ENCODE measurements at places on chromosomes 7 and 10. TPM values are rescaled to one million over a fixed set of nuclear protein-coding genes. Genes with fewer than 3 reads are reported as not detected.
A peak's percentile ranks its signal among the peaks of the same experiment; 100 is the strongest.

GRCh38 chr10:28036587-28036986 is 37.7 kb upstream of the ODAD2 start:
- DNase-seq, result no peak

DNA sequence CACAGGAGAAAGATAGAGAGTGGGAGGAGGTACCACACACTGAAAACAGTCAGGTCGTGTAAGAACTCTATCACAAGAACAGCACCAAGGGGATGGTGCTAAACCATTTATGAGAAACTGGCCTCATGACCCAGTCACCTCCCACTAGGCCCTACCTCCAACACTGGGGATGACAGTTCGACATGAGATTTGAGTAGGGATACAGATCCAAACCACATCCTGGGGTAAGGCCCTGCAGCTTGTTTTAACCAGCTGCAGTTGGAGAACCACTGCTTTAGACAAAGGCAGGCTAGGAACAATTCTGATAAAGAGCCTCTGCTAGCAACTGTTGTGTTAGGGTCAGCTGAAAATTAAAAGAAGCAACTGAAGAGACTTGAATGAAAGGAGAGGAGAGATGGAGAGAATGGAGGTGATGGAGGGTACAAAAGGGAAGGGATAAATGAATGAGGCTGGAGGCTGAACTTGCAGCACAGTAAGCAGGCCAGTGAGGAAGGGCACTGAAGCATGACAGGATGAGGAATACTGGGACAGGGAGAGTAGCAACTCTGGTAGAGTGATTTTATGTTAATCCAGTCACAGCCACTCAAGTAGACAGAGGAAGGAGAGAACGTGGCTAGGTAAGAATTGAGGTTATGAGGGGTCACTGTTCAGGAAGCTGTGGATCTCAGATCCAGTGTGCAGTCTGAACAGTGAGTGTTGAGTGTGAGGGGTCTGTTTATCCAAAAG is 23.6 kb downstream of the MEST start:
- DNase-seq, result no peak

The FIGNL1 gene
- 4.4 TPM for total RNA-seq

- no peak for DNase-seq
These were observed 29.3 kb upstream of the ADD3 start for GRCh38 chr10:109978481-109978880.

The ADRB1 gene
- total RNA-seq, result 0.14 TPM

DNA sequence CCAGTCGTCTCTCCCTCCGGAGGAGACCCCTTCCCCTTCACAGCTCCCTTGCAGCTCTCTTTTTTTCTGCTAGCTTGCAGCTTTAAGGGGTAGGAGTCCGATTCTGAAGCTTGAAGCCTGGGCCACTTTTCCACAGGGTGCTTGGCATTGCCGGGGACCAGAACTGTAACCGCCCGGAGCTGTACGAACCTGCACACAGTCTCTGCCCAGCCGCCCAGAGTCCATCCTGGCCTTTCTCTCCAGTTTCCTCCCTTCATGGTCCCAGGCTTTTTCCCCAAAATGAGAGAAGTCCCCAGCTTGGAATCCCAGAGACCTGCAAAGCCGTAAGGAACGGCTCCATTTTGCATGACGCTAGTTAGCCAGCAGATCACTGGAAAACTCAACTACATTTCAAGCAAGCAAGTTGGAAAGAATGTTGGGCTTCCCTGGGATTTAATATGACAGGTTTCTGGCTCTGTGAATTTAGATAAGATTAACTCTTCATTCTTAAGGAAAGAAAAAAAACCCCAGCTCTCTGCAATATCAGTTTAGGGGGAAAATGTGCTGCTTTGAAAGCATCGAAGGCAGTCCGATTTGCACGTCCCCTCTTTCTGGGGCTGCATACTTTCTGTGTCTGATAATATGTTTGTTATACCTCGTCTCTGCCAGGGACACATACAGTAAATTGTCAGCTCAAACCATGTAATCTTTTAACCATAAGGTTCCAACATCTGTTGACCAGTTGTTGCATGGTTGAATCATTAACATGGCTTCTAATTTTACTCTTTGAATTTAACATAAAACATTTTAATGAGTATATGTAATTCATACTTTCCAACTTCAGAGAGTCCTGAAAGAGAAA is 190.0 kb upstream of the LYZL2 start:
- DNase-seq, result no peak

DNA sequence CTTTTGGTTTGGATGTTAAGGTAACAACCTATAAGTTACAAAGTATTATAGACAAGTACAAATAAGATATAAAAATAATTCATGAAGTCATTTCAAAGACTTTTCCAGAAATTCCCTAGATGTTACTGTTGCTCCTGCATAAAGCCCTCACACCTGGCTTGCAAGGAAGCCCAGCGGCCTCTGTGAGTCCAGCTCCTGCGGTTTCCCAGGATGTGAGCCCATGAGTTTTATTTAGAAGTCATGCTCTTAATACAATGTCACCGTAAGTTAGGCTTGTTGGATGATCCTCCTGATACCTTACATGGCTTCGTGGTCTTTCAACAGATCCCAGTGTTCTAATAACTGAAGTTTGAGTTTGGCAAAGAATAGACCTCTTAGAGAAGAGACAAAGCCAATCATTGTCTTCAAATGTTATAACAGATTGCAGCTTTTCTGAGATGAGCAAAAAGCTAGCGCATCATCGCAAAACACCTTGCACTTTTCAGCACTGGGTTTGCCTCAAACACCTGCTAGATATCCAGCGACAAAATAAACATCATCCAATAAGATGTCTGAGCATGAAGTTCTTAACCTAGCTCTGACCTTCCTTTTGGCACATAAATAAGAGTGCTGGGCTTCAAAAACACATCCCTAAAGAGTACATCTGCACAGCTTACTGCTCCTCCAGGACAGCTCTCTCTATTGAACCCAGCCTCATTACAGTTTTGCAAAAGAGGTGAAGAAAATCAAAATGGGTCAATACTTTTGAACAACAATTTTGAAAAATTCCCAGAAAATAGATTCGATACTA is 3.6 kb downstream of the FAM171A1 start:
- DNase-seq, result no peak

DNA sequence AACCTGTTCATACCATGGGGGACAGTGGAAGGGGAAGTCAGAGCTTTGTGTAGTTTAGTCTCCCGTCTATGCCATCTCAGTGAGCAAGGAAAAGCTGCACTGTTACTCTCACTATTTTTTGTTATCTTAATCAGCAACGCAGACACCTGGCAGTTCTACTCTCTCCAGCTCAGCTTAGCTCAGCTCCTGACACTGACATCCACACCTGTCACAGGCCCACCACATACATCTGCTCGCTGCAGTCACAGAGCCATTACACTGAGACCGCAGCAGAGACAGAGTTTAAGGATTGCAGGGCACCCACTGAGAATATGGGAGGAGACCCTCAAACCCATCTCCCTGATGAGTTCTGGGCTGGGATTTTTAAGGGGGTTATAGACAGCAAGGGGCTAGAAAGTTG is 257.3 kb upstream of the AKR1E2 start:
- no peak for DNase-seq

DNA sequence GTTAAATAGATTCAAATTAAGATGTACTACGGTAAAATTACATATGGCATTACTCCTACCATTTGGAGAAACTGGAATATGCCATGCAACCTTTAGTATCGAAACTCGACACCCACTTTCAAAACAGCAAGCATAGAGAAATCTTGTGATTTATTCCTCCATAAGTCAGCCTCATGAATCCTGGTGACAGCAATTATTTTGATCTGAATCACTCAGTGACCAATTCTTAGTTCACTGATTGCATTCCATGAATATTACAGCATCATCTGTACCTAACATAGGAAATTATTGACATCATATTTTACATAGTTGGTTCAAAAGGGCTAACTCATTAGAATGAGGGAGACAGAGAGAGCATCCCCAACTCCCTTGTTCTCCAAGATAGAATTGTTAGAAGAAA is 89.6 kb downstream of the CACNB2 start:
- no peak for DNase-seq

DNA sequence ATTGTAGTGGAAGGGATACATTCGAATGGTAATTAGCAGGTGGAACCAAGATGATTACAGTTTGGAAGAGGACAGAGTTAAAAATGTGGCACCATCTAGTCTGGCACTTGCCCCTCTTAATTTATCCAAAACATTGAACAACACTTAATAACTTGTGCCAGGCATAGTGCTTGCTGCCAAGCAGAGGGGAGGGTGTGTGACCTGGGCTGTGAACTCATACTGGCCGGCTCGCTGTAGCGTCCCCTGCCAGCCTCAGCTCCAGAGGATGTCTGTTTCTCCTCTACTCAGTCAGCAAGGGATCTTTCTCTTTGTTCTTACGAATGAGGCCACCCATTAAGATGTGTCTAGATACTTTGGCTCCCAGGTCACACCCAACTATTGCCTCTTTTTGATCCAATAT is 179.4 kb upstream of the INHBA start:
- no peak for DNase-seq

GRCh38 chr7:49497471-49497870 is 276.0 kb upstream of the VWC2 start:
- DNase-seq, result no peak

DNA sequence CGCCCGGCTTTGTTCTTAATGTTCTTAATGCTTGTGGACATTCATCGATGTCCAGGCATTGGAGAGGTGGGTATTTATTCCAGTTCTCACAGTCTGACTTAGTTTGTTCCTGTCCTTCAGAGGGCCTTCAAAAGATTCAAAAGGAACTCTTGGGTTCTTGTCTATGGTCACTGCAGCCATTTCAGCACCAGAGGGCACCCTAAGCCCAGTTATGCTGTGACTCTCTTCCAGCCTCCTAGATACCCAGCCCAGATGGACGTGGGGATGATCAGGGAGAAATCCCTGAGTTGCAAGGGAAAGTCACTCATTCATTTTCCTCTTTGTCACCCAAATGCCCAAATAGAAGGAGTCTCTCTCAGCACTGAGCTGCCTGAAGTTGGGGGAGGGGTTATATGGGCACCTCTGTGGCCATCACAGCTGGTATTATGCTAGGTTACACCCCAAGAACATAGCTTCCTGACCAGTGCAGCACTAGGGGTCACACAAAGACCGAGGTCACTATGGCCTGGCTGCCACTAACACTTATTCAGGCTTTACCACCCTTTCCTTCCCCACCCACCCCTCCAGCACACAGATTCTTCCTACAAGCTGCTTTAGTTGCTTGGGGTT is 26.5 kb upstream of the CCDC126 start:
- peak; percentile 85 for DNase-seq

The CHAT gene
- not detected for total RNA-seq

- no peak for DNase-seq
These were observed 76.9 kb upstream of the PDCD4 start for GRCh38 chr10:110794808-110795207.

GRCh38 chr10:35783305-35783838 is 141.3 kb upstream of the FZD8 start:
- no peak for DNase-seq

DNA sequence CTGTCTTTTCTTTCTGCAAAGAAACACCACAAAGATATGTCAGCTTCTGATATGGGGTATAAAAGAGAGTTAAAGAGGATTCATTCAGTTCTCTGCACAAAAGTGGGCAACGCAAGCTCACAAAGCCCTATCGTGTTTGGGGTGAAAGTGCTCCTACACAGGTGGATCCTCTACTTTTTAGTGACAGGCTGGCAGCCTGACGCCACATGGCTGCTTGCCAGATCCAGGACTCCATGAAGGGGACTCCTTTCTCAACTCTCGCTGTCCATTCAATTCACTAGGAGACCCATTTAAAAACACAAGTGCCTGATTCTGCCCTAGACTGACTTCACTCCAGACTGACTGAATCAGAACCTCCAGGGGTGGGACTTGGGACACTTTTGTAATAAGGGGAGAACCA is 8.0 kb downstream of the PARP12 start:
- no peak for DNase-seq

- peak; percentile 37 for DNase-seq
These were observed 11.4 kb upstream of the SPAG6 start for GRCh38 chr10:22333975-22334282.

GRCh38 chr7:99398891-99399445 is 9.4 kb downstream of the PDAP1 start:
- no peak for DNase-seq

DNA sequence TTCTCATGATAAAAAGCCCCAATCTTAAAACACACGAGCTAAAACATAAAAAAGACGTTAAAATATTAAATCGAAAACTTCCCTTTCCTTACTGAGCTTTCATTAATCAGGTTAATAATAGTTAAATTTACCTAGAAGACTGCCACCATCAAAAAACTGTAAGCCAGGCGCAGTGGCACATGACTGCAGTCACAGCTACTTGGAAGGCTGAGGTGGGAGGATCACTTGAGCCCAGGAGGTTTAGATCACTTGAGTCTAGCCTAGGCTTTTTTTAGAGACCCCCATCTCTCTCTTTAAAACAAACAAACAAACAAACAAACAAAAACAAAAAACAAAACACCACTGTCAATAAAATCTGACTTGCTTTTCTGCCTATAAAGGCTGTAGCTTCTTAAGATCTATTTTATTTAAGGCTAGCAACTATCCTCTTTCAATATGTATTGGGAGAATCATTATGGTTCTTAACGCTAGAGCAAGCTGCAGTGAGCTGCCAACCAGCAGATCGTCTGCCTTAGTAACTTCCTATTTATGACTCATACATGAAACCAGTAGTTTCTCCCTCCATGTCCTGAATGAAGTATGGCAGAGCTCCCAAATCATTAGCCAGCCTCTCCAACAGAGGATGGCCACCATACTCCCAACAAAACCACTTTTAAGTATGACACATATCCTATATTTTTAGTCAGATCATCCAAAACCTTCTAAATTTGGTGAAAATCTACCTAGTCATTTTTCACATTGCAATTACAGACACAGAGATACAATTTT is 163.7 kb downstream of the SRPK2 start:
- DNase-seq, result no peak

- DNase-seq, result no peak
These were observed 175.2 kb downstream of the CDK14 start for GRCh38 chr7:90771281-90771680.

The SPDYE2B gene
- total RNA-seq, result not detected

The NKX1-2 gene
- not detected for total RNA-seq

The NEUROD6 gene
- total RNA-seq, result not detected

GRCh38 chr7:77238703-77239136 is 39.1 kb upstream of the FGL2 start:
- DNase-seq, result no peak

- no peak for DNase-seq
These were observed 184.4 kb upstream of the KLF14 start for GRCh38 chr7:130918129-130919052.

DNA sequence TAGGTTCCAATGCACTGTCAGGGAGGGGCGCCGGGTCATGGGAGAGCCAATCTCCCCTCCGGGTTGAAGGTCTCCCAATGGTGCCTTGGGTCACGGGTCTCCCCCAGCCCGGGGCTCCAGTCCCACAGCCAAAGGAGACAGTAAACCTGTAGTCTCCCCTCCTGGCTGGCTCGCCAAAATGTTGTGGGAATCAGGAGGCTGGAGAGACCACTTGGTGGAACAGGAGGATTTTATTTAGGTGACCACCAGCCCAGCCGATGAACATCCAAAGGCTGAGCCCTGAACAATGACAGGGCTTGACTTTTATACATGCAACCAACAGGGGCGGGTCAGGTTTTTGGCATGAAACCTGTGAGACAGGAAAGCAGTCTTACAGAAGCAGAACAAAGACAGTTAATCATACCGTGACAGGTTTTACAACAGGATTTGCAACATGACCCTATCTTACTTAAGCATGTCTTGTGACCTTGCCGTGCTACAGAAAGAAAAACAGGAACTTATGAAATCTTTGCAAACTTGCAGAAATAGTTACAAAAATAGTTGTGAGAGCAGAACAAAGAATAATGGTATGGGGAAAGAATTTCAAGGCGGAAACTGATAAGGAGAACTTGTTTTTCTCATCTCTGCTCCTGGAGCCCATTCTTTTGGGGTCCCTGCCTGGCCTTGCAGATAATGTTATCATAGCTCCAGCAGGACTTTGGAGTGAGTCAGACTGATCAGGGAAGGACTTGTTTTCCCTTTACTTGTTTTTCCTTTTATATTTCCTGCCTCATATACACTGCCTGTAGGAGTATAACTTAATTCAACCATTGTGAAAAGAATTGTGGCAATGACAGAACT is 7.1 kb downstream of the ERV3-1 start:
- DNase-seq, result no peak

All from posterior vena cava (tissue), 2 donors.